Activated CD4-positive, alpha-beta T cell treated with anti-CD3 and anti-CD28 coated beads for 4 hours (primary cell): ENCODE measurements at places on chromosomes 5 and 9.

DNA sequence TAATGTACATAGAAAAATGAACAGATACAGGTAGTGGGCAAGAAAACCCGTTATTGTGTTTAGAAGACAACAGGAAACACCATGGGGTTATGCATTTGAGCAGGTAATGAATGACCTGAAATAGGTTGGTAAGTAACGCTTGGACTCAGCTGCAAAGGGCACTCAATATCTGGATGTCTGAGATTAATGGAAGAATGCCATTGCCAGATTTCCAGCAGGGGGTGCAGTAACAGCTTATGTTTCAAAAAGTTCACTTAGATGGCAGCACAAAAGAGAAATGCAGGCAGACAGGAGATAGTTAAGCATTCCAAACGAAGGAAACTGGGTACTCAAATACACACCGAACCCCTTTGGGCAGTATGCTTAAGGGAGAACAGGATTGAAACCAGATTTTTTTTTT is 285.5 kb upstream of the VLDLR start:
- no peak for DNase-seq

GRCh38 chr5:111772456-111773122 is 15.6 kb upstream of the NREP start:
- DNase-seq: no peak

DNA sequence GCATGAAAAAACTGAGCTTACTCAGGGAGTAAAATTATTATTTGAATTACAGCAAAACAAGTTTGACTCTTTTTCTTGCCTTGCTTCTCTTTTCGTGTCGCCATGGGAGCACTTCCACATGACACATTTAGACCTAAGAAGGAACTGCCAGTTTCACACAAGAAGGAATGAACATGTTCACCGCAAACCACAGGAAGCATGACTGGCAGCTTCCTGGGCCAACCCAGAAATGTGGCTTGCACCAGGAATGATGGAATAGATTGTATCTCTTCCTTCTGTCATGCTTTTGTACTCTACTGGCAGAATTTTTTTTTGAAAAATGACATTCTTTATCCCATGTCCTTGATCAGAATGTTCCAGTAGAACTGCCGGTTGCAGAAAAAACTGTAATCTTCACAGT is 32.9 kb upstream of the MAN2A1 start:
- DNase-seq: peak; percentile 2

GRCh38 chr9:121584421-121584820 is 67.0 kb upstream of the DAB2IP start:
- DNase-seq: no peak

- no peak for DNase-seq
Measured at GRCh38 chr5:159338118-159338517, 7.8 kb upstream of the IL12B start.
